Endothelial cell (in vitro differentiated cells): ENCODE measurements at places on chromosomes 6 and 20.

DNA sequence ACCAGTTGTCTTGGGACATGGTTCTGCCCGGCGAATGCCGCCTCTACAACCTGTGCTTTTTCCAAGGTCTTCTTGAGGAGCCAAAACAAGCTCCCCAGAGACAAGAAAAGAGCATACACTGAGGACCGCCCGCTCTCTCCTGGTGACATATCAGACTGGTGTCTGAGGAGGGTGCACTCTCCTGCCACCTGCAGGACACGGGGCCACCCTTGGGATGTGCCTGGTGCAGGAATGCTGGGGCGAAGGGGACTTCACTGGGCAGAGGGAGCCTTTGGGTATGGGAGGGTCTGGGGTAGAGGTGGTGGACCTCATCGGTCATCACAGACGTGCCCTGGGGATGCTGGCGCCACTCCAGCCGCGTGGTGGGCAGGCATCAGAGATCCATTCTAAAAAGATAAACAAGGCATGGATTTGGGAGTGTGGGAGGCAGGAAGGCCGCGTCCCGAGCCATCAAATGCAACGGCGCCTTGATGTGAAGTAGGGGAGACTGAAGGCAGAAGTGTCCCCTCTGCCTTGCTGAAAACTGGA, 163.3 kb downstream of the CD83 start:
- H3K4me3 ChIP-seq = no peak overlapping the region
- H3K27me3 ChIP-seq = peaks cover 7% of the 10 kb centered on the region
- no peak for DNase-seq
- no peaks in the 10 kb centered on the region for H3K36me3 ChIP-seq
- peak overlapping the region; percentile 52 for H3K27ac ChIP-seq
- H3K4me1 ChIP-seq = peaks cover 10% of the 10 kb centered on the region

DNA sequence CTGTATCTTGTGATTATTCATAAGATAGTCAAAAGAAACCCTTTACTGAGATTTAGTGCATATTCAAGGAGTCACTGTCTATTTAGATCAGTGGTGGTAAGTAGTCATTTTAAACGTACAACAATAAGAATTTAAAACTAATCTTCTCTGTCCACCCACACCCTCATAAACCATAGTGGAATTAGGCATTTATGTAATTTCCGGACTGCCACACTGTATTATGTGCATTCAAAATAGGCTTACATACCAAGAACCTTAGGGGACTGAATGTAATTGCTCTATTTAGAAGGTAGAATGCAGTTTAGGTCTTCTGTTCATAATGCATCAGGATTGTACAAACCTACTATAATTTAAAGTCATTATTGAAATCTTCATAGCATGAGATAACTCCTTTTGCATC, 685.4 kb downstream of the TENT5A start:
- no peaks in the 10 kb centered on the region for H3K27me3 ChIP-seq
- no peak overlapping the region for H3K27ac ChIP-seq
- H3K36me3 ChIP-seq = no peaks in the 10 kb centered on the region
- H3K4me1 ChIP-seq = no peaks in the 10 kb centered on the region
- DNase-seq = no peak

DNA sequence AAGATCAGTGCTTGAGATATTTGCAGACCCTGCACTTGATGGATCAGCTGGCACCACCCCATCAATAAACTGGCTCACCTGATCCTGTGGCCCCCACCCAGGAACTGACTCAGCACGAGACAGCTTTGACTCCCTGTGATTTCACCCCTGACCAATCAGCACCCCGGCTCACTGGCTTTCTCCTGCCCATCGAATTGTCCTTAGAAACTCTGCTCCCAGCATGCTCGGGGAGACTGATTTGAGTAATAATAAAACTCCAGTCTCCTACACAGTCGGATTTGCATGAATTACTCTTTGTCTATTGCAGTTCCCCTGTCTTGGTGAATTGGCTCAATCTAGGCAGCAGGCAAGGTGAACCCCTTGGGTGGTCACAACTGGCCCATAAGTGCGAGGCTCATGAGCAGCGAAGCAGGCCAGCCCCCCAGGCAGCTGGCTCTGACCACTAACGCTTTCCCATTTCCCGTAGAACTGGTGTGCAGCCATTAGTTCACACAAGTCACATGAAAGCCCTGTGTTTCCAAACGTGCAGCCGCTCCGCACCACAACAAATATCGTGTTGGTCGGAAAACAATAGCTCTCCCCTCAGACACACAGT, 79.6 kb downstream of the RSPH3 start:
- H3K27me3 ChIP-seq = peaks cover 2% of the 10 kb centered on the region
- no peak overlapping the region for H3K27ac ChIP-seq
- H3K4me1 ChIP-seq = peaks cover 7% of the 10 kb centered on the region
- DNase-seq = no peak
- no peaks in the 10 kb centered on the region for H3K36me3 ChIP-seq
- no peak overlapping the region for H3K4me3 ChIP-seq

GRCh38 chr6:141321493-141322347, 811.0 kb upstream of the GJE1 start:
- no peak overlapping the region for H3K4me3 ChIP-seq
- H3K27me3 ChIP-seq = no peaks in the 10 kb centered on the region
- H3K4me1 ChIP-seq = no peaks in the 10 kb centered on the region
- no peak overlapping the region for H3K27ac ChIP-seq

- no peak overlapping the region for H3K27ac ChIP-seq
- peaks cover 4% of the 10 kb centered on the region for H3K27me3 ChIP-seq
- H3K4me3 ChIP-seq = no peak overlapping the region
- no peaks in the 10 kb centered on the region for H3K4me1 ChIP-seq
- H3K36me3 ChIP-seq = no peaks in the 10 kb centered on the region
Measured at GRCh38 chr20:43923322-43923721, 8.7 kb downstream of the TOX2 start.

DNA sequence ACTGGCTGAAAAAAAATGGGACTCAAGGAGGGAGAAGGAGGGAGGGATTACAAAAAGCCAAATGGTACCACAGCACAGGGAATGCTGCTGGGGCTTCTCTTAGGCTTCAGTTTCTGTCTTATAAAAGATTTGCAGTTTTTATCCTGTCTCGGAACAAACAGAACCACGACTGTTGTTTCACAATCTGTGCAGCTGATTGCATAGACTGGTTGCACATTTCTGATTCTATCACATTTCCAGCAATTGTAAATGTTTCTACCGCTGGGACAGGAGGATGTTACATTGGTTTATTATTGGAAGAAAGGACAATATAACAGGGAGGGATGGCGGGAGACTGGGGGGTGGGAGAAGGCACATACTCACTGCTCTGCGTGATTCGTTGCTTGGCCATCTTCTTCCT, 73.5 kb upstream of the ARID1B start:
- no peak overlapping the region for H3K27ac ChIP-seq
- no peak for DNase-seq
- H3K4me3 ChIP-seq = no peak overlapping the region
- H3K36me3 ChIP-seq = no peaks in the 10 kb centered on the region

DNA sequence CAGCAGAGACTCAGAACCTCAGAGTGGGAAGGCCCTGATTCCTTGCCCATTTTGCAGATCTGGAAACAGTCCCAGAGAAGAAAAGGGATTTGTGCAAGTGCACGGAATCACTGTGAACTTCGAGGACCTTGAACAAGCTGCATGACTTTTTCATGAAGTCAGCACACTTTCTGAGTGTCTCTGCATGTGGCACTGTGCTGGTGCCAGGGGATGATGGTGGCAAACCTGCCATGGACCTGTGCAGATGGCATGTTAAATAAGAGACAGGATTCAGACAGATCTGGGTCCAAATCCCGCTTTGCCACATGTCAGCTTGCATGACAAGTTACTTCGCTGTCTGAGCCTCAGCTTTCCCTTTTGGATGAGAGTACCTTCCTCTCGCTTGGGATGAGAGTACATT, 26.8 kb downstream of the ZNF831 start:
- H3K4me3 ChIP-seq = no peak overlapping the region
- no peaks in the 10 kb centered on the region for H3K36me3 ChIP-seq
- peaks cover 9% of the 10 kb centered on the region for H3K27me3 ChIP-seq
- DNase-seq = no peak

DNA sequence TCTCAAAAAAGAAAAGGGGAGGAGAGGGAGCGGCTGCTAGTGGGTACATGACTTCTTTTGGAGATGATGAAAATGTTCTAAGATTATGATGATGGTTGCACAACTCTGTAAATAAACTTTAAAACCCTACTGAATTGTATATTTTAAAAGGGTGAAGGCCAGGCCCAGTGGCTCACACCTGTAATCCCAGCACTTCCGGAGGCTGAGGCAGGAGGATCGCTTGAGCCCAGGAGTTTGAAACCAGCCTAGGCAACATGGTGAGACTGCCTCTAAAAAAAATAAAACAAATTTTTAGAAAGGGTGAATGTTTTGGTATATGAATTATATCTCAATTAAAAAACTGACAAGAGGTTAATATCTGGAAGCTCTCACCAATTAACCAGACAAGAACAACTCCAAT, 45.4 kb downstream of the BAK1 start:
- H3K36me3 ChIP-seq = no peaks in the 10 kb centered on the region
- H3K4me3 ChIP-seq = no peak overlapping the region
- H3K4me1 ChIP-seq = peaks cover 2% of the 10 kb centered on the region
- H3K27me3 ChIP-seq = peaks cover 4% of the 10 kb centered on the region
- DNase-seq = no peak

DNA sequence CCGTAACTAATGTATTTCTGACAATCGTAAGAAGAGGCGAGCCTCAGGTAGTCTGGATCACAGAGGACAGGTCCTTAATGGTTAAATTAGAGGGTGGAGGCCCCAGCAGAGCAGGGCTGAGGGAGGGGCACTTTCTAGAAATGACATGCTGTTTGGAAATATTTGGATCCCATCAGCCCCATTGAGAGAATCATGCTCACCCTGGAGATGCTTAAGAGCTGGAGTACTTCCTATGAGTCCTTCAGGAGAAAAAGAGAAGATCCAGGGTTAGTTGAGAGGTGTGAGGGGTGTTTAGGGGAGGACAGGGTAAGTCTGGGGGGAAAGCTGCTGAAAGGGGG, 123.0 kb downstream of the TCP11 start:
- H3K36me3 ChIP-seq = peaks cover 5% of the 10 kb centered on the region
- no peak overlapping the region for H3K4me3 ChIP-seq
- peaks cover 73% of the 10 kb centered on the region for H3K4me1 ChIP-seq
- peaks cover 3% of the 10 kb centered on the region for H3K27me3 ChIP-seq
- no peak overlapping the region for H3K27ac ChIP-seq

DNA sequence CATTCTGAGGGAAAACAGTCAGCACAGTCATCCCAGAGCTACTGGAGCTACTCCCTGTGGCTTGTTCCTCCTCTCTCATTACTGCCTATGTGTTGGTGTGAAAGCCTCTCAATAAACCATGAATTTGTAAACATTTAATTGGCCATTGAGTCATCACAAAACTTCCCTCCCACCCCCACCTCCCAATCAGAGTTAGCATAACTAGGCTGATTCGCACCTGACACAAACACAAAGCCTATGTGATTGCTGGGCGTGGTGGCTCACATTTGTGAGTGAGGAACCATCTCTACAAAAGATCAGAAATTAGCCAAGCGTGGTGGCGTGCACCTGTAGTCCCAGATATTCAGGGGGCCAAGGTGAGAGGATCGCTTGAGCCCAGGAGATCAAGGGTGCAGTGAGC, 17.1 kb upstream of the SNTA1 start:
- DNase-seq = no peak
- no peaks in the 10 kb centered on the region for H3K36me3 ChIP-seq
- H3K4me3 ChIP-seq = no peak overlapping the region
- H3K27me3 ChIP-seq = no peaks in the 10 kb centered on the region

- no peak for DNase-seq
- H3K27ac ChIP-seq = no peak overlapping the region
- peaks cover 1% of the 10 kb centered on the region for H3K27me3 ChIP-seq
Measured at GRCh38 chr6:14290772-14291330, 173.3 kb downstream of the CD83 start.

DNA sequence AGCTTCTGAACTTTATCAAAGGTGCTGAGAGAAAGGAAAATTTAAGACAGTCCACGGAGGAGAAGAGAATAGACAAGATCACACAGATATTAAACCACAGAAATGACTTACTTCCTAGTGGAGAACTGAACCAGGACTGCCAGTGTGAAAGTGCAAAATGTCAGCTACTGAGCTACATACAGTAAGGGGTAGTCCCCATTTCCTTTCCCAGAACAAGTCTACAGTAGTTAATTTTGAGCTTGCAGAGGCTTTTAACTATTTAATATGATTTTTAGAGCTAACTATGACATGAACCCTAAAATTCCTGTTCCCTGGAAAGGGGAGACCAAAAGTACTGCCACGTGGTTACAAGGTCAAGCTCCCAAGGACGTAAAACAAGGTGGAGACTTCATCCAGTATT, 45.1 kb downstream of the CEP85L start:
- H3K36me3 ChIP-seq = no peaks in the 10 kb centered on the region
- H3K4me3 ChIP-seq = no peak overlapping the region
- H3K27me3 ChIP-seq = no peaks in the 10 kb centered on the region
- DNase-seq = no peak
- H3K27ac ChIP-seq = no peak overlapping the region
- H3K4me1 ChIP-seq = peaks cover 6% of the 10 kb centered on the region

- H3K4me3 ChIP-seq = no peak overlapping the region
- H3K27me3 ChIP-seq = peaks cover 5% of the 10 kb centered on the region
- no peaks in the 10 kb centered on the region for H3K36me3 ChIP-seq
- DNase-seq = no peak
Measured at GRCh38 chr6:154886016-154886415, 109.1 kb upstream of the TIAM2 start.

DNA sequence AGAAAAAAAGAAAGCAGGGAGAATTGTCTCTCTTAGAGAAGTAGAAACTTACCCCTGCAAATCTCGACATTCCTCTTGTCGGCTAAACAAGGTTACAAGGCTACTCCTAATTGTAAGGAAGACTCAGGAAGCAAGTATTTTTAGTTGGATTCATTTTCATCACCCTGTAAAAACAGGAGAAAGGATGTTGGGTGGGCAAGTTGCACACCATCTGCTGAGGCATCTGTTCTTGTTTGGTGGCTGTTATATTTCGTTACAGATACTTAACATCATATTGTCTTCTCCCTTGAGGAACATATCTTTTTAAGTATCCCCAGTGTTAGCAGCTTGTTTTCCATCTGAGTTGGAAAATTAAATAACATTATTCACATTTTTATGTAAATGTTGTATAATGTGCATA, 187.5 kb downstream of the PLCB4 start:
- peaks cover 22% of the 10 kb centered on the region for H3K4me1 ChIP-seq

- H3K27ac ChIP-seq = no peak overlapping the region
- peaks cover 4% of the 10 kb centered on the region for H3K36me3 ChIP-seq
- H3K4me3 ChIP-seq = no peak overlapping the region
- H3K27me3 ChIP-seq = peaks cover 3% of the 10 kb centered on the region
Measured at GRCh38 chr6:5670811-5671561, 335.7 kb downstream of the NRN1 start.
